ENCODE measurements at places on chromosomes 3 and 15. TPM values are rescaled to one million over a fixed set of nuclear protein-coding genes. Genes with fewer than 3 reads are reported as not detected.

GRCh38 chr15:101441696-101442095, 47.8 kb downstream of the PCSK6 start:
- no peaks in the 10 kb centered on the region for H3K4me1 ChIP-seq
- H3K4me3 ChIP-seq, result no peak overlapping the region
- H3K36me3 ChIP-seq, result no peaks in the 10 kb centered on the region
- DNase-seq, result no peak
- no peak overlapping the region for H3K27ac ChIP-seq

Gene CILP
- not detected for total RNA-seq

Gene EFCC1
- total RNA-seq, result 15.9 TPM

- peaks cover 6% of the 10 kb centered on the region for H3K4me1 ChIP-seq
- no peaks in the 10 kb centered on the region for H3K27me3 ChIP-seq
- no peak for DNase-seq
- no peak overlapping the region for H3K27ac ChIP-seq
- no peaks in the 10 kb centered on the region for H3K36me3 ChIP-seq
Measured at GRCh38 chr3:190003681-190004123, 117.0 kb downstream of the P3H2 start.

Gene FOXB1
- 6.7 TPM for total RNA-seq

Gene ILDR1
- total RNA-seq, result not detected

DNA sequence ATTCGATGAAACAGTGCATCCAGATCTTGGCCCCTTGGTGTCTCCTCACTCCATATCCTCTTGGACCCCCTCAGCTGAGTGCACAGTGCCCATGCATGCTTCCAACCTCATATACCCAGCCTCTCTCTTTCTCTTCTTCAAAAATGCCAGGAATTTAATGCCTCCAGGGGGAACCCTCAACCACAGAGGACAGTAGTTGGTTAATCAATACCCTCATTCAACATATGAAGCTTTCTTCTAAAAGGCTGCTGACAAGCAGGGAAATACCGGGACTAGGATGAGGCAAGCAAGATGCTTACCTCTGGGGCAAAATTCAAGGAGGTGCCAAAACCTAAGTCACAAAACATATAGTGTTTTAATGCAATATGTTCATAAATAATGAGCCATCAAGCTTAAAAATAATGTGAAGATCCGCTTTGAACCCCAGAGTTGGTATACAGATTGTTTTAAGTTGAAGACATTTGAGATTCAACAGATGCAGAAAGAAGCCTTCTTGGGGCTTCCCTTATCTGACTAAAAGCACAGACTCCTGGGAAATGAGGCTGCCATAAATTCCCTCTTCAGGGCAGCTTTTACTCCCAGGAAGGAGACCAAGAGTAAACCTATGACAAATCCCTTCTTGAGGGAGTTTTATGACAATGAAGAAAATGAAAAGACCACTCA, 48.2 kb upstream of the FHIT start:
- no peak overlapping the region for H3K4me3 ChIP-seq
- no peaks in the 10 kb centered on the region for H3K27me3 ChIP-seq
- no peaks in the 10 kb centered on the region for H3K36me3 ChIP-seq
- no peaks in the 10 kb centered on the region for H3K4me1 ChIP-seq
- H3K27ac ChIP-seq, result no peak overlapping the region
- no peak for DNase-seq

DNA sequence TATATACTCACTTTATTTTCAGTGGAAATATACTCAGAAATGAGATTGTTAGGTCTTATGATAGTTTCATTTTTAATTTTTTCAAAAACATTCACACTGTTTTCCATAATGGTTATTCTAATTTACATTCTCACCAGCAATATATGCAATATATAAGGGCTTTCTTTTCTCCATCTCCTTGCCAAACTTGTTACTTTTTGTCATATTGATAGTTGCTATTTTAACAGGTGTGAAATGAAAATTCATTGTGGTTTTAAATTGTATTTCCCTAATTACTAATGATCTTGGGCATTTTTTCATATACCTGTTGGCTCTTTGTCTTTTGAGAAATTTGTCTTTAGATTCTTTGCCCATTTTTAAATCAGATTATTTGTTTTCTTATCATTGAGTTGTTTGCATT, 325.2 kb downstream of the DIPK2A start:
- DNase-seq, result no peak
- no peaks in the 10 kb centered on the region for H3K4me1 ChIP-seq
- H3K27ac ChIP-seq, result no peak overlapping the region
- H3K4me3 ChIP-seq, result no peak overlapping the region
- no peaks in the 10 kb centered on the region for H3K36me3 ChIP-seq

DNA sequence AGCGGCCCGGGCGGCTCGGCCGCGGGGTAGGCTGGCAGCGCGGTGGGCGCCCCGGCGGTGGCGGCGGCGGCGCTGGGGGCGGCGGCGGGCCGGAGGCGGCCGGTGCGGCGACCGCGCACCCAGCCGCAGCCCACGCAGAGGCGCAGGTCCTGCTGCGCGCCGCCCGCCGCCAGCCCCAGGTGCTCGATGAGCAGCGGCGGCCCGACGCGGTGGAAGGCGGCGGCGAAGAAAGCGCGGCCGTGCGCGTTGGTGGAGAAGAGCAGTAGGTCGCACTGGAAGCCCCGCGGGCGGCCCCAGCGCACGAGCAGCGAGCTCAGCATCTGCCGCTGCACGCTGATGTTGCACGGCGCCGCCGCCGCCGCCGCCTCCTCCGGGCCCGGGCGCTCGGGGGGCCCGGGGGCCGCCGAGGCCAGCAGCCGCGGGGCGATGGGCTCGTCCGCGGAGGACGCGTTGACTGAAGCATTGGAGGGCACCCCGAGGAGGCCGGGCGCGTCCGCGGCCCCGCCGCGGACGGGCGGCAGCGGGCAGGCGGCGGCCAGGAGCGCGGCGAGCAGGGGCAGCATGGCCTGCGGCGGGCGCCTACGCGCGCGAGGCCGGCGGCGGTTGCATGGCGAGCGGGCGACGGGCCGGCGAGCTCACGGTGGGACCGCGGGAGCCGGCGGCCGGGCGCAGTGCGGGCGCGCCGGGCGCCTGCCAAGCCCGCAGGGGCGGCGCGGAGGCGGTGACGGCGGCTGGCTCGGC, 452 bp downstream of the TMEM158 start:
- H3K27ac ChIP-seq, result no peak overlapping the region
- H3K27me3 ChIP-seq, result peaks cover 7% of the 10 kb centered on the region
- peak; percentile 47 for DNase-seq

DNA sequence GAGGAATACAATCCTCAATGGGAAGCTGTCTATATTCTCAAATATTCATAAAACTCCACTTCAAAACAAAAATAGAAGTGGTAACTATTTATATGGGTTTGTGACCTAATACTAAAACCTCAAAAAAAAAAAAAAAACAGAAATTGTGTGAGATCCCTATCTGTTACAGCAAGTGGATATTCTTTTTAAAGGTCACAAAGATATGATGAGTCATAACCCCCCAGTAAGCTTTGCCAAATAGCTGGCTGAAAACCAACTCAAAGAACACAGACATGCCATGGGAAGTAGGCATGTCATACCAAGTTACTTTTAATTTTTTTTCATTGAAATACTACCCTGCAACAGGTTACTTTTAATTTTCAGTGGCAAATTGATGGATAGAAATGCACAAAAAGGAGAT, 62.5 kb downstream of the CBLB start:
- no peaks in the 10 kb centered on the region for H3K36me3 ChIP-seq
- H3K4me1 ChIP-seq, result peaks cover 8% of the 10 kb centered on the region
- H3K4me3 ChIP-seq, result no peak overlapping the region
- H3K27ac ChIP-seq, result no peak overlapping the region
- no peak for DNase-seq

DNA sequence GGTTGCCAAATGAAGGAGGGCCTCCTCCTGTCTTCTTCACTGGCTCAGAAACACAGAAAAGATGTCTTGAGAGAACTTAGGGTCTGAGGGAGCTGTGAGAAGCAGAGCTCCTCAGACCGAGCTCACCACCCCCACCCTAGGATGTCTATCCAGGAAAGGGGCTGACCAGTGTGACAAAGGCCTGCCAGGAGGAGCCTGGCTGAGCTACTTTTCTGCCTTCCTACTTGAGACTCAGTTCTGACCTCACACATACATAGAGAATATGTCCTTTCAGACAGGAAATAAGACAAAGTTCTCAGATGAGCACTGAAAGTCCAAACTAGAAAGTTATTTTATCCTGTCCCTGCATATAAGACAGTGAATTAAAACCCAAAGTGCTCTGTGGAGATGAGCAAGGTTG, 54.5 kb downstream of the KIF9 start:
- no peaks in the 10 kb centered on the region for H3K27me3 ChIP-seq
- peaks cover 4% of the 10 kb centered on the region for H3K36me3 ChIP-seq
- peaks cover 11% of the 10 kb centered on the region for H3K4me1 ChIP-seq
- no peak overlapping the region for H3K27ac ChIP-seq

Gene PTPRG
- 80.7 TPM for total RNA-seq

GRCh38 chr3:197268294-197268693, 30.1 kb downstream of the DLG1 start:
- no peak overlapping the region for H3K27ac ChIP-seq
- peaks cover 7% of the 10 kb centered on the region for H3K36me3 ChIP-seq
- no peak for DNase-seq
- H3K4me3 ChIP-seq, result no peak overlapping the region
- H3K4me1 ChIP-seq, result peaks cover 14% of the 10 kb centered on the region
- H3K27me3 ChIP-seq, result peaks cover 2% of the 10 kb centered on the region

DNA sequence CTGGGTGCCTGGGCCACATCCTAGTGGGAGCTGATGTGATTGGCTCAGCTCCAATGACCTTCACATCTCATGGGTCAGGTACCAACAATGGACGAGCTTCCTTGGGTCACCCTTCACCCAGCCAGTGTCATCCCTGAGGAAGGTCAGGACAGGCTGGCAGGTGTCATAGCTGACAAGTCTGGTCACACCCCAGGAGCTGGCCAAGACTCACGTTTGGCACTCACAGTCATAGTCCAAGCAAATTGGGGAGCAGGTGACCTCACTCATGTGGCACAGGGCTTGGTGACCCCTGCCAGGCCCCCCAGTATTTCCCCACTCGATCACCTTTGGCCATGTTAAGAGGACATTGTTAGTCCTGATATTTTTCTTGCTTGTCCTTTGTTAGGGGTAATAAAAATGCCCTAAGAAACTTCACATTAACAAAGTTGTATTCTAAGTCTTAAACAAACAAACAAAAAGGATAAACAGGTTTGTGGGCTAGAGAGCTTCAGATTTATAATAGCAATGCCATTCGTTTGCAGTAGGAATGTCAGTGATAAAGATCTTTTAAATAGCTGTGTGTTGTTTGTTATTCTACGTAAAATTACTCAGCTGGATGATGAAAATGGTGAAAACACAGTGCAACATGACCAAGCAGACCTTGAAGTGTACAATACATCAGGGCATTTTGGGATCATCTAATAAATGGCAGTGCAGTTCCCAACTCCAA, 79.5 kb upstream of the POMGNT2 start:
- DNase-seq, result no peak
- H3K4me3 ChIP-seq, result no peak overlapping the region
- peaks cover 9% of the 10 kb centered on the region for H3K27me3 ChIP-seq
- peaks cover 36% of the 10 kb centered on the region for H3K4me1 ChIP-seq
- H3K27ac ChIP-seq, result no peak overlapping the region

DNA sequence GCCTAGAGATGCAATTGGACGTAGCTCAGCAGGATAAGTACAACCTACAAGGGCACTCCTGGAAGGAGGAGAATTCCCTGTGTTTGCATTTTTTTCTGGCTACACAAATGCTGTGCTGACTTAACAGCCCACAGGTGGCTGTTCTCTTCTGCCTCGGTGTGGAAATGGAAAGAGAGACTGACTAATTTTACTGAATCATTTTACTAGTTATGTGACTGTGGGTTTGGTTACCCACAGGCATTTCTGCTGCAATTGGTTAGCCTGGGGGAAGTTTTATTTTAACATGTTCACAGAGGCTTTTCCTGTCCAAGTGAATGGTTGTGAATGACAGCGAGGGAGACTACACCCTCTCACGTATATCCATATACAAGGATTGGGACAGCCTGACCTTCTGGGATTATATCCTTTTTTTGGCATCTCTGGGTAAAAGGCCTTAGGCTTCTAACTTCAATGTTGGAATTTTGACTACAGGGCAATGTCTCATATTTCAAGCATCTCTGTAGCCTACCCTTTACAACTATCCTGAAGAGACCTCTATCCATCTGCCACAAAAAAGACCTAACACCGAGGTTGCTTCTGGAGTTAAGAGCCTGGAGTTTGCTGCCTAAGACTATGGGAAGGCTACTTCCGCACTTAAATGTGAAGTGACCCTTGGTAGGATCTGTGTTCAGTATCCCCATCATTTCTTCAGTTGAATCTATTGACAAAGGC, 67.2 kb upstream of the TP63 start:
- H3K27me3 ChIP-seq, result no peaks in the 10 kb centered on the region
- DNase-seq, result no peak
- no peak overlapping the region for H3K4me3 ChIP-seq
- H3K36me3 ChIP-seq, result no peaks in the 10 kb centered on the region
- H3K27ac ChIP-seq, result no peak overlapping the region
- no peaks in the 10 kb centered on the region for H3K4me1 ChIP-seq

Gene VIPR1
- 5.4 TPM for total RNA-seq

DNA sequence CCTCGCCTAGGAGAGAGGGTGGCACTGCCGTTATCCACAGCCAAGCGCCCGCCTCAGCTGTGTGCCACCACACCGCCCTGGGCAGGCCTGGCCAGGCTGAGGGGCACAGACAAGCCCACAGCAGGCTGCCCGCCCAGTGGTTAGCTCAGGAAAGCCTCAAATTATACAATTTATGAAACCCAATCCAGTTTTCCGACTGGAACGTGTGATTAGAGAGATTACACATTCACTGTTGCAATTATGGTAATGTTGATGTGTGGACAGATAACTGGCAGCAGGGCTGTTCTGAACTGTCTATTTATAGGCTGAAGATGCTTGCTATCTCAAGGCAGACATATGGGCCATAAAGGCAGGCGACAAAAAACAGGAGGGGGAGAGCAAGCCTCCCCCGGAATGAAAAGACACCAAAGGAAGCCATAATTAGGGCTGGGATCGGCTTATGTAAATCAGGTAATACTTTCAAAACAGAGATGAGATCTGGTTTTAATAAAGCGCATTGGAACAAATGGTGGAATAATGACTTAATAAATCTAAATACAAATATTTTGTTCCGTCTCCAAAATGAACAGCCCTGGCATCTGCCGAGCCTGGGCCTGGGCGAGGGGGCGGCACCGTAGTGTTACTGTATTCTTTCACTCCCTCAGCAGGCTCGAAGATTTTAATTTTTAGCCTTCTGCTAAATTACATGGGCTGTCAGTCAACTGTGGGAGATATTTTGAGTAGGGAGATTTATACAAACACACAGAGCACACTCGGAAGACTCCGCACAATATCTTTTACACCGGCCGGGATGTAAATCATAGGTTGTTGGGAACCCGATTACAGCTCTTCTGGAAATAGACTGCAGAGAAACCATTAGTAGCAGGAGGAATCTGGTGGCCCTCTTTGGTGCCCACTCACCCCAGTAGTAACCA, 103.1 kb upstream of the TLE3 start:
- H3K27ac ChIP-seq, result no peak overlapping the region
- DNase-seq, result no peak
- H3K36me3 ChIP-seq, result no peaks in the 10 kb centered on the region
- peaks cover 6% of the 10 kb centered on the region for H3K4me1 ChIP-seq
- no peak overlapping the region for H3K4me3 ChIP-seq
